CD8-positive, alpha-beta T cell (primary cell): ENCODE measurements at places on chromosomes 16 and 17.

GRCh38 chr17:33324736-33325135 lies 31.6 kb upstream of the ASIC2 start:
- DNase-seq, result no peak

GRCh38 chr16:50808929-50809538 lies 67.1 kb downstream of the CYLD start:
- DNase-seq, result no peak

DNA sequence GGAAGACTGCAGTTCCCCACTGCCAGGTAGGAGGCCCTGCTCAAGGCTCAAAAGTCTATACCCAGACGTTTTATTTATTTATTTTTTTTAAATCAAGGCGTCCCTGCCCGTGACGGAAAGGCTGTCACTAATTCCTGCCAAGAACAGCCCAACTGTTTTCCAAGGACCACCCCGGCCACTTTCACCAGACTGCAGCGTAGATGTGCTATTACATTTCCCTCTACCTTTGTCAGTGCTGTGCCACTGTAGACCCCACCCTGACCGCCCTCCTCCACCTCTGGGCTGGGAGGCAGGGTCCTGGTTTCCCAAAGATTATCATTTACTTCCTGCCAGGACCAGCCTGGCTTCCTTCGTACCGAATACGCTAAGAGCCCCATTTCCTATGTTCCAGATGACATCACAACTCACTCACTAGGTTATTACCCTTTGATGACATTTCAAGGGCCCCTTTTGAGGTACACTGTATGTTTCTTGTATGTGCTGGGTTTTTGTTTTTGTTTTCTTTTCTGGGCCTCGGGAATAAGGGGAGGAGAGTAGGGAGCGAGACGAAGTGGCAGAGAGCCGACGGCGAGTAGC lies 6.3 kb upstream of the RNF227 start:
- DNase-seq, result no peak

DNA sequence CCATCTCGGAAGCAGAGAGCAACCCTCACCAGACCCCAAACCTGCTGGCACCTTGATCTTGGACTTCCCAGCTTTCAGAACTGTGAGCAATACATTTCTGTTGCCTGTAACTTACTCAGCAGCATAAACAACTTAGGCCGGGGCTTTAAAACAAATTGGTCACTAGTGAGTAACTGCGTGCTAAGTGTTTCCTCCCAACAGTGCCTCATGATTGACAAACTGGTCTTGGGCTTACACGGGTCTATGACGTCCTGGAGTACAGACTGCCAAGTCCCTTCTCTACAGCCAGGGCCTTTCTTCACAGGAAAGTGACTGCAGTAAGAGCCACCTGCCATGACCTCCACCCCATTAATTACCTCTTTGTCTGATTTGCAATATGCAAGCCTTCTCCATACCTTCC lies 136.7 kb downstream of the XYLT1 start:
- no peak for DNase-seq

DNA sequence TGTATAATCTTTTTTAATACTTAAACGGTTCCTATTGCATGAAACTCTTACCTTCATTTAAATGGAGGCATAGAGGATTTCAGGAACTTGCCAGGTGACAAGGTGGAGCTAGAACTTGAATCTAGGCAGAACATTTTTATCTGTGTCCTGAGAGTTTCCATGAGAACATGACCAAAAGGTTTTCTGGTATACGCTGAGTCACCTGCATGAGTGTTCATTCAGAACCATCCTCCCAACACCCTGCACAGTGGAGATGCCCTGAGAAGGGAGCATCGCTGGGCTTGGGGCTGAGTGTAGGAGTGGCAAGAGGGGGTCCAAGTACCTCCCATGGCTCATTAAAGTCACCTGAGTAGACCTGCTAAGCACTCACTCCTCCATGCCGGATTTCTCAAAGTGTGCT lies 169.7 kb upstream of the CACNG5 start:
- no peak for DNase-seq

- DNase-seq, result no peak
Observed at GRCh38 chr17:15883617-15884111, 61.3 kb upstream of the ADORA2B start.

- peak; percentile 79 for DNase-seq
Observed at GRCh38 chr16:77807-78443, at the start of gene MPG. MPG (plus strand) TSS chr16:78225; CDS start chr16:78310, 85 bp downstream.

DNA sequence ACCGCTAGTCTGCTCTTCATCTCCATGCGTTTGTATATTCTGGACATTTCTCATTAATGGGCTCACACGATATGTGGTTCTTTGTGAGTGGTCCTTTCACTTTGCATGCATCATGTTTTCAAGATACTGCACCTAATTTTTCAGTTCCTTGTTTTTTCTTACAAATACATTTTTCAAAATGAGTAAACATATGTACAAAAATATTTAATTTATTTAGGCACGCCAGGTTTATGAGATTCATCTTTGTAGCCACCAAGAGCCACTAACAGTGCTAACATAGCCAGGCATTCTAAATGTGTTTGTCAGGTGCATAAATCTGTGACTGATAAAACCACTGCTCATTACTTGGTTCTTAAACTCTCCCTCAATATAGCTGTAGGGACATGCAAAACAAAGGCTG lies 375.3 kb downstream of the WWOX start:
- DNase-seq, result no peak

DNA sequence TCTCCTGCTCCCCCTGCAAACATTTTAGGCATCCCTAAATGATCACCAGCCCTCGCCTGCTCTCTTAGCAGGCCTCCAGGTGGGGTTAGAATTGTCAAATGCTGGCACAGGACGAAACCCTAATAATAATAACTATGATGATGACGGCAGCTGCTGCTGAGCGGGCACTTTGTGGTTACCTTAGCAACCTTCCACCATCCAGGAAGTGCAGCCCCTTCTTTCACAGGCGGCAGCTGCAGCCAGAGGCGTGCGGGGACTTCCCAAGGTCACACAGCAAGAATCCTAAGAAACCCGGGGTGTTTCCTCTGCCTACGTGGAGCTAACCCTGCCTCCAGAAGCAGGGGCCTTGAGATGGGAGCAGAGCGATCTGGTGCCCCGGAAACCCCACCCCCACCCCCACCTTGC lies 22.4 kb upstream of the EIF1 start:
- DNase-seq, result peak; percentile 47

- DNase-seq, result peak; percentile 6
Observed at GRCh38 chr17:16943032-16943352, 28.9 kb downstream of the TNFRSF13B start.

GRCh38 chr16:28898266-28898665 lies 20.0 kb downstream of the ATP2A1 start:
- no peak for DNase-seq

- no peak for DNase-seq
Observed at GRCh38 chr16:77877712-77878347, 89.5 kb downstream of the VAT1L start.

DNA sequence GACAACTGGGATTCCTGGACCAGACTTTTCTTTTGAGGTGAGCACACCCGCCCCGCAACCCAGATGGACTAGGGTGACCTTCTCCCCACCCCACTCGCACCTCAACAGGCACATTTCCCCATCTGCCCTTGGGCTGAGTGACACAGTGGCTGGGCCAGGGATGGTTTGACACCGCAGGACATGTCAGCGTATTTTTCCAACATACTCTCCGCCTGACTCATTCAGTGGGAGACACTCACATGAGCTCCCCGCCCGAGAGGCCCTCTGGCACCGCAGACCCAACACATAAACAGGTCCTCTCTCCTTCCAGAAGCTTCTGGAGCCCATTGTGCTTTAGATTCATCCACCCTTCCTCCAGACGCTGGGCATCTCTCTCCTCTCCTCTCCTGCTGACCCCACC lies 69.4 kb downstream of the ZDHHC7 start:
- DNase-seq, result no peak

GRCh38 chr16:66026787-66027330 lies 339.6 kb upstream of the CDH5 start:
- no peak for DNase-seq

DNA sequence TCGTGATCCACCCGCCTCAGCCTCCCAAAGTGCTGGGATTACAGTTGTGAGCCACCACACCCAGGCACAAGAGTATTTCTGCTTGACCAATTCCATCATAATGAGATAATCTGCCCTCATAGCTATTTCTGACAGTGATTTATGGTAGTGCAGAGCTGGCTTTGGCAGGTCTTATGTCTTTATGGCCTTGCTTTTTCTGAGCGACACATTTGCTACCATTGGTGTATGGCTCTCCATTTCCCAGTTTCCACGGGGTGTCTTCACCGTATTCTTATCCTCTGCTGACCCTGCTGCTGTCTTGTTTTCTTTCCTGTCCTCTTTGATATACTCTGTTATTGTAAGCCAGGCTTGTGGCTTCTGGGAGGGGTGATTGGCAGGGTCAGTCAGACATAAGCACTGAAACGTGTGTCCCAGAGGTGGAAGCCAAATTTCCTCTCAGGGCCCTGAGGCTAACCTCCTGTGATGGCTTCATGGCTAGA lies 161.1 kb upstream of the TBX2 start:
- DNase-seq, result no peak

- no peak for DNase-seq
Observed at GRCh38 chr17:81453076-81453475, 57.8 kb downstream of the BAHCC1 start.

- DNase-seq, result no peak
Observed at GRCh38 chr16:15757077-15757386, 99.8 kb downstream of the MYH11 start.

- no peak for DNase-seq
Observed at GRCh38 chr17:10169290-10169689, 29.1 kb downstream of the GAS7 start.

DNA sequence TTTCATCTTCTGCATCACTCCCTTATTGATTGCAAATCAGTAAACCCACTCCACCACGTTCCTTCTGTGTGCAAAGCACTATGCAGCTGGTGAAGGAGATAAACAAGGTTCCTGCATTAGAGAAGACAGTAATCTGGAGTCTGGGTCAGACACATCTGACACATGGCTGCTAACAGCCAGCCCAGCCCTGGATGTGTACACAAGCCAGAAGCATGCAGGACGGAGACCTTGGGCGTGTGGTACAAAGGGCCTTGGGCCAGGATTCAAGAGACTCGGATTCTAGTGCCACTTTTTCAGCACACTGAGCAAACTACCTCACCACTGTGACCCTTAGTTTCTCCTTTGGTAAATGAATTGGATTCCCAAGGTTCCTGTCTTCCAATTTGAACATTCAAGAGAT lies 86.6 kb upstream of the DNAH9 start:
- DNase-seq, result no peak

GRCh38 chr16:23907457-23907902 lies 71.7 kb downstream of the PRKCB start:
- no peak for DNase-seq

- no peak for DNase-seq
Observed at GRCh38 chr16:66223176-66223780, 143.2 kb upstream of the CDH5 start.

DNA sequence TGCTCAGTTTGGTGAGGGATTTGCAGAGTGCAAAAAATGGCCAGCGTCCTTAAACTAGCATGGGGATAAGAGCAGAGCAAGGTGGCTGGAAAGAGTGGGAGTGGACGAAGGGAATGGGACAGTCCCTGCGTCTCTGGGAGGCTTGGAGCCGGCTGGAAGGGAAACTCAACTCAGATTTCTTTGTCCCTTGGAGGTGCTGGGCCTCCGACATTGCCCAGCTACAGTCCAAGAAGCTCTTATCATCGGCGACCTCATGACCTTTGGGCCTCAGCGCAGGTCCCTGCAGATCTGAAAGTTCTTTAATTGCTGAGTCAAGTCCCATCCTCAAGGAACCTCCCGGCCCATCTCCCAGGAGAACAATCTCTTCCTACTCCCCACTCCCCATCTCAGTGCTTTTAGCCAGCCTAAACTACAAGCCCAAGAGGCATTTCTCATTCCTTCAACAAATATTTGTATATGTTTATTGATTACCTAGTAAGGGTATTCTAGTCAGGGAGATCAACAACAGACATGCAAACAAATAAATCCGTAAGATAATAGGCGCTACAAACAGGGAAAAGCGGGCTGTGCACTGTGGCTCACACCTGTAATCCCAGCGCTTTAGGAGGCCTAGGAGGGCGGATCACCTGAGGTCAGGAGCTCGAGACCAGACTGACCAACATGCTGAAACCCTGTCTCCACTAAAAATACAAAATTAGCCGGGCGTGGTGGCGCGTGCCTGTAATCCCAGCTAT lies 985 bp upstream of the TMEM107 start:
- DNase-seq, result no peak

- no peak for DNase-seq
Observed at GRCh38 chr16:47806309-47806847, 345.2 kb downstream of the PHKB start.

- no peak for DNase-seq
Observed at GRCh38 chr17:67615736-67616135, 102.0 kb upstream of the NOL11 start.

DNA sequence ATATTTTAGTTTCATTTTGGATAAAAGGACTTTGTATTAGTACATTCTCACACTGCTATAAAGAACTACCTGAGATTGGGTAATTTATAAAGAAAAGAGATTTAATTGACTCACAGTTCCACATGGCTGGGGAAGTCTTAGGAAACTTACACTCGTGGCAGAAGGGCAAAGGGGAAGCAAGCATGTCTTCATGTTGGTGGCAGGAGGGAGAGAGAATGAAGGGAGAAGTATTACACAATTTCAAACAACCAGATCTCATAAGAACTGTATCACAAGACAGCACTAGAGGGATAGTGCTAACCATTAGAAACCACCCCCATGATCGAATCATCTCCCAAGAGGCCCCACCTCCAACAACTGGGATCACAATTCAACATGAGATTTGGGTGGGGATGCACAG lies 142.9 kb downstream of the USP31 start:
- no peak for DNase-seq

- DNase-seq, result peak; percentile 54
Observed at GRCh38 chr17:51166987-51167931, 1.0 kb downstream of the NME2 start.

GRCh38 chr17:35021520-35022380 lies 41.4 kb downstream of the LIG3 start:
- no peak for DNase-seq

GRCh38 chr17:40531051-40531991 lies 29.9 kb upstream of the TNS4 start:
- peak; percentile 49 for DNase-seq

GRCh38 chr16:635573-636205 lies 416 bp downstream of the METTL26 start:
- DNase-seq, result no peak

GRCh38 chr16:48614759-48615158 lies 4.8 kb upstream of the N4BP1 start:
- no peak for DNase-seq
